ENCODE measurements at places on chromosomes 2 and 18.

- DNase-seq: no peak
These were observed 202.1 kb downstream of the SH3RF3 start for GRCh38 chr2:109331081-109331480.

GRCh38 chr2:142290931-142291330, 160.1 kb upstream of the LRP1B start:
- no peak for DNase-seq

- DNase-seq: peak; percentile 11
These were observed 13.7 kb downstream of the VAPA start for GRCh38 chr18:9927392-9928063.

GRCh38 chr2:46794693-46795317, 120.8 kb downstream of the MCFD2 start:
- no peak for DNase-seq

DNA sequence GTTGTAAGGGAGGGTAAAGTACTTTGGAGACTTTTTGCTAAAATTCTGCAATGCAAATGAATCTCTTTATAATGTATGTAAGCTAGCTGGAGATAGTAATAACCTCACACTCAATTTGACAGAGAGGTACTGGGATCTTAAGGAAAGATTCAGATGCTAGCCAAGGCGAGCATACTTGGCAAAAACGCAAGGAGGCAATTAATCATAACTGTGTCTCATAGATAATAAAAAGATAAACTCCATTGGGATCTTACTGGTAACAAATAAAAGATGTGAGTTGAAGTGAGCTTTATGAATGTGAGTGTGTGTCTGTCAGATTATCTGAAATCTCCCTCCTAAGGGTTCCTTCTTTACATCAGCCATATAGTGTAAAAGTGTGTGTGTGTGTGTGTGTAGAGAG, 533.0 kb downstream of the TMX3 start:
- no peak for DNase-seq

DNA sequence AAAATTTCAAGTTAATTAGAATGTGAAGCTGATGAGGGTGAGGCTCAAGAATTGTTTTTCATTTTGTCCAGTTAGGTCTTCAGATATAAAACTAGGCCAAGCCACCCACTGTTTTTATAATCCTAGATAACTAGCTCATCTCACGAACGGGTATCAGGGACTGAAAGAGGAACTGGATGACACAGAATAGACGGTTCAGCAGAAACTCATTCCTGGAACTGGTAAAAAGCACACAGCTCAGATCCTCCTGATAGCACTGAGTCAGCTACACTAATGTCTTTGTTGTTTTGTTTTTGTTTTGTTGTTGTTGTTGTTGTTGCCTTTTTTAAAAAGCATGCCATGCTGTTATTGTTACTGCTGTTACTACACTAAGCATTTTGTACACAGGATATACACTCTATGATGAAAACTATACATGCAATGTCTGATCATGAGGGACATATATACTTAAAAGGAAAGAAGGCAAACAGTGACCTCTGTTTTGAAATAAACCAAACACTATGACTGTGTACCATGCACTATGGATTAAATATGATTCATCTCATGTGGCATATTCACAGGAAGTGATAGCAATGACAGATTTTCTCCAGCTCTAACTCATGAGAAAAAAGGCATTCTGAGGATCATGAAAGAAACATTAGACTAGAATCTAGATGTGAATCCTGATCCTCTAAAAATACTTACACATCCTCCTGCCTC, 437.6 kb downstream of the NCKAP5 start:
- no peak for DNase-seq

GRCh38 chr2:47187069-47187468, 32.0 kb upstream of the STPG4 start:
- no peak for DNase-seq

GRCh38 chr18:78743078-78743477, 236.5 kb upstream of the SALL3 start:
- DNase-seq: no peak

- DNase-seq: no peak
These were observed 72.1 kb upstream of the DSG1 start for GRCh38 chr18:31245820-31246219.

DNA sequence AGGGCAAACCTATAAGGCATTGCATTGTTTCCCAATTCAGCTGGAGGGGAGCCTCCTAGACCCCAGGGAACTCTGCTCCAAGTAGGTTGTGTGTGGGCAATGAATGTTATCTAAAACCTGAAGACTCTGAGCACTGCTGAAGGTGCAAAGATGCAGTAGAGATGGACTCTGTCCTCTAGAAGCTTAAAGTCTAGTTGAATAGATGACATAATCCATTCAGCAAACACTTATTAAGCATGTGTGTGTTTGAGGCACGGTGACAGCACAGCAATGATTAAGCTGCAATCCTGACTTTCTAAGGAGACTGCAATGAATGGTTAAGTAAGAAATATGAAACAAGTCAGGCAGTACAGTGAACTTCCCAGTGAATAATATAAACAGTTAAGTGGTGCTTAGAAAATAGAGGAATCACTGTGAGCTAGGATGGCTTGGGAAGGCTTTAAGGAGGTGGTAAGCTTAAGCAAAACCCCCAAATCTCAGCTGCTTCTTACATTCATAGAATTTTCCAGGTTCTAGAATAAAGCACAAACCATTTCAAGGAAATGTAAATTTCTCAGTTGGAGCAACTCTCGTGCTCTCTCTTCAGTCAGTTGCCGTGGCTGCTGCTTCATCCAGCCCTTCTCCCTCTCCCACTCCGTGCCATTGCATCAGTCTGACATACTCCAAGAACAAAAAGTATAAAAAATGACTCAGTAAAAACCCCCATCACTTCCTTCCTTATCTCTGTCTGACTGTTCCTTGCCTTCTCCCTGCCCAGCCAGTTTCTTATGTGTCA, 19.1 kb downstream of the MXD1 start:
- no peak for DNase-seq

- DNase-seq: no peak
These were observed 17.4 kb downstream of the HAT1 start for GRCh38 chr2:171939743-171940071.

- peak; percentile 90 for DNase-seq
These were observed 1596.5 kb upstream of the NXPH2 start for GRCh38 chr2:140376686-140377085.

DNA sequence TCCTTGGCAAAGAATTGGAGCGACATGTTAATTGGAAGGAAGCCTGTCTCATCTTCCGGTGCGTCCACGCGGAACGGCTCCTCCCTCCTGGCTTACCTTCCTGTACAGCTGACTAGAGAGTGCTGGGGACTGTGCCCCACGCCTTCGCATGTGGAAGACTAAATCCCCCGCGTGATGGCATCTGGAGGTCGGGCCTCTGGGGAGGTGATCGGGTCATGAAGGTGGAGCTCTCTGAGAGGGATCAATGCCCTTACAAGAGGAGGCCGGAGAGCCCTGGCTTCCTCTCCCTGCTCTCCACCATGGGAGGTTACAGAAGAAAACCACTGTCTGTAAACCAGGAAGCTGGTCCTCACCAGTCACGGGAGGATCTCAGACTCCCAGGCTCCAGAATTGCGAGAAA, 104.1 kb upstream of the OTOS start:
- DNase-seq: no peak

DNA sequence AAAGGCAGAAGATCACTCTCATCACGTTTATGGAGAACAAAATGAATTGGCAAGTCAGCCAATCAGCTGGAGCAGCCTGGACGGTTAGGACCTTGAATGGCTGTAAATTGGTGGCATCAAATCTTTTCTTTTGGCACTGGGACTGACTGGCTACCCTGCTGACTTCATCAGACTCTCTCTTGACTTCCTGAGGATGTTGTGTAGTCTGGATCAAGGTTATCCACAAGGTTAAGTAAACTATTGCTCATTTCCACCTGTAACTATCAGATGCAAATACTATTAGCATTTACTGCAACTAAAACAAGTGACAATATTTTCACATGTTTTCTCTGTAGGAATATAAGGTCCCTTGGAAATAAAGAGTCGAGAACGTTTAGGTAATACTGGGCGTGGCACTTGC, 134.3 kb upstream of the RASGRP3 start:
- DNase-seq: no peak

GRCh38 chr2:207993151-207993763, 32.1 kb downstream of the PLEKHM3 start:
- DNase-seq: no peak

GRCh38 chr2:137677466-137677865, 286.8 kb upstream of the HNMT start:
- no peak for DNase-seq

GRCh38 chr2:179655627-179656026, 205.8 kb downstream of the ZNF385B start:
- no peak for DNase-seq

DNA sequence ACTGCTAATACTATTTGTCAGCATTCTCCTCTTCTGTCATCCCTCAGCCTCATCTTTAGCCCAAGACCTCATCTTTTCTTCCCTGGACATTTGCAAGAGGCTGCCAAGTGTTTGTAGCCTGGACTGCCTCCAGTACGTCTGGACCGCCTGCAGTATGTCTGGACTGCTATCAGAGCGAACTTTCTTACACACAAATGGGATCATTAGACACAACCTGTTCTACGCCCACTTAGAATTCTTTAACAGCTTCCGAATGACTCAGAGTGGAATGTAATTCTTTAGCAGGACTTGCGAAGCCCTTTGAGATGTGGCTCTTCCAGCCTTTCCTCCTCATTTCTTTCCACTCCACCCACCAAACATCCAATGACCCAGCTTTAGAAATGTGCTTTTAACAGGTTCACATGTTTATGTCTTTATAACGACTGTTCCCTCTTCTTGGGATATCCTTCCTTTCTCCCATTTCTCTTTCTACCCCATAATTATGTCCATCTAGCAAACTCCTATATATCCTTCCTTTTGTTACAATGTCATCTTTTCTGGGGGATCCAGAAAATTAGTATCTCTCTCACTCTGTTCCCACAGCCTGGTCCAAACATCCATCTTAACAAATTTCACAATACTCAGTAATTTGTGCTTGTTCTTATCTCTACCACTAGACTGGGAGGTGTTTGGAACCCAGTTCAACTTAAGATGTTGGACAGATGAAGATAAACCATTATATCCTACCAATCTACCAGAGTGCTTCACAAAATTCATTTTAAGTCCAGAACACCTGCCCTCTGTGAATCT, 171.3 kb upstream of the PGAP1 start:
- no peak for DNase-seq

- no peak for DNase-seq
These were observed 183.6 kb downstream of the MC4R start for GRCh38 chr18:60188958-60189357.

GRCh38 chr18:72675394-72675793, 131.3 kb upstream of the CBLN2 start:
- no peak for DNase-seq

DNA sequence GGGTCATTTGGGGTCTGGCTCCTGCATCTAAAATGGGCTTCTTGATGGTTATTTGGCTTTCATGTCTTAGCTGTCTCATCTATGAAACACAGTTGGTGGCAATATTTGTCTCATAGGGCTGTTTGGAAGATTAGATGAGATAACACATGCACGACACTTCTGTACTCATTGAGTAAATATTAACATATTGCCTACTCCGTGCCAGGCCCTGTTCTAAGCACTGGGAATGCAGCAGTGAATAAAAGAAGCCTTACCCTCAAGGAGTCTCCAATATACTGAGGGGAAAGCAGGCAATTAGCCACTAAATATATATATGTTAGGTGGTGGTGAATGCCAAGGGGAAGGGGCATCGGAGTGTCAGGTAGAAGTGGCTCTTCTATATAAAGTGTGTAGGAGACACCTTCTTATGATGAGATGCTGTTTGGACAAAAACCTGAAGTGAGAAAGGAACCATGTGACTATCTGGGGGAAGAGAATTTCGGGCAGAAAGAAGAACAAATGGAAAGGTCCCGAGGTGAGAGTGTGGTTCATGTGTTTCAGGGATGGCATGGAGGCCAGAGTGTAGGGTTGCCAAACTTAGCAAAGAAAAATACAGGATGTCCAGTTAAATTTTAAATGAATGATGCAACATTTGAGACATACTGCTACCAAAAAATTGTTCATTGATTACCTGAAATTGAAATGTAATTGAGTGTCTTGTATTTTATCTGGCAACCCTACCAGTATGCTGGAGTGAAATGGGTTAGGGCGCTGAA, 11.8 kb downstream of the SLC3A1 start:
- no peak for DNase-seq

DNA sequence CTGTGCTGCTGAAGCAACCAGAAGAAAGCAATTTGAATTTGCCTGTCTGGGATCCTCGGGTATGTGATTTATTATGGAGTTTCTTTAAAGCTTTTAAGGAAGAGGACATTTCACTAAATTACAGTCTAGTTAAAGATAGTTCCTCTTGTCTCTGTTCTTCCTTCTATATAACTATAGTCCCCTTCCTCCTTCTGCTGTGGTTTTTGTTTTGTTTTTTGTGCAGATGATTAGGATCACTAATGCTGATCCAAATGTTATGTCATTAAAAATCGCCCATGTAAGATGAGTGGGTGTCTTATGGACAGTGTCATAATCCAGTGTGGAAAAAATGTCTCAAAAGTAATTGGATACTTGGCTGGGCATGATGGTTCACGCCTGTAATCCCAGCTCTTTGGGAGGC, 24.7 kb downstream of the PAPOLG start:
- DNase-seq: no peak
